Amygdala (tissue), 56 donors: ENCODE measurements at places on chromosomes 16 and 17.

- peak; percentile 53 for DNase-seq
Measured at GRCh38 chr17:7437950-7438614, 1.2 kb upstream of the FGF11 start.

DNA sequence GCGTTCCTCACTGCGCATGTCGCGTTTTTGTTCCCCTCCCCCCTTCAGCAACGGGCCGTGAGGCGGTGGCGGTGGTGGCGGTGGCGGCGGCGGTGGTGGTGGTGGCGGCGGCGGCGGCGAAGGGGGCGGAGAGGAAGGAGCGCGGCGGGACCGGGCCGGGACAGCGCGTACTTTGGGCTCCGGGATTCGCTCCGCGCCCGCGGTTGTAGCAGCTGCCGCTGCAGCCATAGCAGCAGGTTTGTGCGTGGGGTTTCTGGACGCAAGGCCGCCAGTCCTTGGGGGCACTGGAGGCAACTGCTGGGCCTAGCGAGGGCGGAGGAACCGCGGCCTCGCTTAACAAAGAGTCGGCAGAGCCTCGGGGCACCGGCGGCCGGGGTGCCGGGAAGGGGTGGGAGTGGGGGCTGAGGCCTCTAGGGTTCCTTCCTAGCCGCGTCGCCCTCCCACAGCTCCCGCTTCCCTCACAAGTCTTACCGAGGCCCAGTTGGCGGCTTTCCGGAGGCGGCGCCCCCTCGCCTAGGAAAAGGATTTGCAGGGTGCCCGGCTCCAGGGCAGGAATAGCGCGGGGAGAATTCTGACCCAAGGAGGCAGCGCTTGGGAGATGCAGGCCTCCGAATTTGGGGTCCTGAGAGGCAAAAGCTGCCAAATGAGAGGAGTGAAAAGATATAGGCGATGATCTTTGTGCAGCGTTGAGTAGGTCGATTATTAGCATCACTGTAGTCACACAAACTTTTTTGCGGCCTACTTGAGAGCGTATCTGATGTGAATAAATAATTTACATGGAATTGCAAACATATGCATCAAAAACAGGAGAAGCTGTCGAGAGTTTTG lies at the start of gene DDX42:
Gene DDX42, plus strand, starts transcription at position 30 of the 828 bp plus-strand sequence. CDS start 12,880 bp downstream, outside the sequence.
- peak; percentile 30 for DNase-seq

DNA sequence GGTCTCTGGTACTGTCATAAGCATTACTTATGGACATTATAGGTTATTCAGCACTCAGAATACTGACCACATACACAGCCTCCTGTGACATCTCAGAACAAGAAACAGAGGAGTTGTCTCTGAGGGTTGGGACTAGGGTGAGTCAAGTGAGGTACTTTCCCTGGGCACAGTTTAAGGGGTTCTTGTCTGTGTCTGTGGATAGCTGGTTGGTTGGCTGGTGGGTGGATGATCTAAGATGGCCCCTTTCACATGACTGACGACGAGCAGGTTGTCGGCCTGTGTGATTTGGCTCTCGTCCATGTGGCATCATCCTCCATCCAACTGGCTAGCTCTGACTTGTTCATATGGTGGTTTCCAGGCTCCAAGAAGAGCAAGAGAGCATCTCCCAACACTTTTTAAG lies 163.9 kb downstream of the PRKCB start:
- no peak for DNase-seq

- DNase-seq = no peak
Measured at GRCh38 chr17:63555500-63556156, 5.4 kb downstream of the DCAF7 start.

GRCh38 chr17:41939693-41940090 lies 9.3 kb downstream of the ODAD4 start:
- DNase-seq = no peak

GRCh38 chr16:84416407-84417321 lies 48.3 kb downstream of the ATP2C2 start:
- DNase-seq = no peak

DNA sequence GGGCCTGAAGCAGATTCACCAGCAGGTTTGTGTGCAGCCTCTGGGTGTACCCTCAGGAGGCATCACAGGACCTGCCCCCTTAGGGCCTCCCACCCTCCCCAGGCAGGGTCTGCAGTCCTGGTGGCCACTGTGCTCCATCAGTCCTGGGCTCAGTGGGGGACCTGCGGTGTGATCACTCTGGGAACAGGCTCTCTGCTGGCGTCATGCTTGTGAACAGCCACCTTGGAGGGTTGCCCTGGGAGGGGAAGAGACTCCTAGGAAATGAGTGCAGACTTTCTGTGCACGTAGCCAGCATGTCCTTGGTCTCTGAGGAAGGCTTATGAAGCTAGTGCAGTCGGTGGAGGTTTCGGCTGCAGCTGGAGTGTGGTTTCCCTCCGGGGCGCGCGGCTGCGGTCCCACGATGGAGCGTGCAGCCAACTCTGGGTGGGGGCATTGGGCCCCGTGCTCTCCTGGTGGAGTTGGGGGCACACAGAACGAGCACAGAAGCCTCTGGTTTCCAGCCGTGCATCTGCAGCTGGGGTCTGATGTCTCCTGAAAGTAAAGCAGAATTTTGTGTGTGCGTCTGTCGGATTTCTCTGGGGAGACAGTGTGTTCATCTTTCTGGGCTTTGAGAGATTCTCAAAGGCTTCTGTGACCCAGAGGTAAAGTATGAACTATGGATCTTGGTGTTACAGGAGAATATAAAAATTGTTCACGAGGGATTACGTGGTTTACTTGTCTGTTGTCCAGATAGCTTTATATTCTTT lies 68.1 kb upstream of the ZNF750 start:
- no peak for DNase-seq

DNA sequence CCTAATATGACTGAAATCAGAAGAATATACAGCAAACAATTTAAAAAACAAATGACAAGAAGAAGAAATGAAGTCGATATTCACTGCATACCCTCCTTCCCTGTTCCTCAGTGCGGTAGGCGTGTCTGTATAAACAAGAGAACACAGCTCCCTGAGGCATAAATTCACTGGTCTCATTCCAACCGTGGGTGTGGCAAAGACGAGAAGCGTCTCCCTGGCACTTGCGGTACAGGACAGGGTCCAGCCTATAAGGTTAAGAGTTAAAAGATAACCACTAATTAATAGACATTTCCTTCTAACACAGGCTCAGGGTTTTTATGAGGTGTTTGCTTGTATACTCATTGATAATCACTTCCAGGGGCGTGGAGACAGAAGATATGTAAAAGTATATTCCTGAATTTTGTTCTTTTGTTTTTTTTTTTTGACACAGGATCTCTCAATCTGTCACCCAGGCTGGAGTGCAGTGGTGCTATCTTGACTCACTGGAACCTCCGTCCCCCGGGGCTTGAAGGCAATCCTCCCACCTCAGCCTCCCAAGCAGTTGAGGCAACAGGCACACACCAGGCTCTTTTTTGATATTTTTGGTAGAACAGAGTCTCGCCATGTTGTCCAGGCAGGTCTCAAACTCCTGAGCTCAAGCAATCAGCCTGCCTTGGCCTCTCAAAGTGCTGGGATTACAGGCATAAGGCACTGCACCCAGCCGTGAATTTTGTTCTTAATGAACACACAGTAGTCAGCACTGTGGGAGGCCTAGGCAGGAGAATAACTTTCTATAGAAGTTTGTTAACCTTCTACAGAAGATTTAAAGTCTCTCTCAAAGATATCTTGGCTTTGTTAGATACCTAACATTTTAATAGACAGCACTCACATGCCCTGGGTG lies 59.1 kb upstream of the CLEC18B start:
- DNase-seq = no peak

DNA sequence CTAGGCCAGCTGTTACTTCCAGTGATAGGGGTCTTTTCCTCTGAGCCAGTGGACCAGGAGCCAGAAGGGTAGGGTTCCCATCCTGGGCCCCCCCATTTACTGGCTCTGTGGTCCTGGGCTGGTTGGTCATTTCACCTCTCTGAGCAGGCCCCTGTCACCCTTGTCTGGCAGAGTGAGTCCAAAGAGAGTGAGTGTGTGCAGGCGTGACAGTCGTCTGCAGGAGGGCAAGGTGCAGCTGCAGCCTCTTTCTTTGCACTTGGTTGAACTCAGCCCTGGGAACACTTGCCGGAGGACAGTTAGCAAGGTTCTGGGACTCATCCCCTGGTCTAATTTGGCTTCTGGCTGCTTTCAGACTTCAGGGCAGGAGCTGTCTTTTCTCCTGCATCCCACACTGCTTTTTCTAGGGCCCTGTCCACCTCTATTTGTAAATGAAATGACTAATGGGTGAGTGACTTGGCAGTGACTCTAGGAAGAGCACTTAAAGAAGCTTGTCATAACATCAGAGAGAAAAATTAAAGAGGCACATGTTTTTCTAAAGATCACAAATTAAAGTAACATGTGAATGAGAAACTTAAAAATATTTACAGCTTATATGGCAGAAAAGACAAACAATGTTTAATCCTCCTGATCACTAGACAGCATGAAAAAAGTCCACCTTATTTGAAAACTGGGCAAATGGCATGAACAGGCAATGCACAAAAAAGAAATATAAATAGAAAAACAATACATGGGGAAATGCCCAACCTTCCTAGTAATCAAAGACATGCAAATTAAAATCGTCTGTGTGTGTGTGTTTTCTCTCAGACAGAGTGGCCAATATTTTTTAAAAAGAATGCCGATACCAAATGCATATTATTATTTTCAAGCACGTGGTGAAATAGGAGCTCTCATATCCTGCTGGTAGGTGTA lies 137.5 kb downstream of the NTN1 start:
- DNase-seq = no peak

GRCh38 chr16:11539641-11540050 lies 47.1 kb downstream of the LITAF start:
- no peak for DNase-seq

DNA sequence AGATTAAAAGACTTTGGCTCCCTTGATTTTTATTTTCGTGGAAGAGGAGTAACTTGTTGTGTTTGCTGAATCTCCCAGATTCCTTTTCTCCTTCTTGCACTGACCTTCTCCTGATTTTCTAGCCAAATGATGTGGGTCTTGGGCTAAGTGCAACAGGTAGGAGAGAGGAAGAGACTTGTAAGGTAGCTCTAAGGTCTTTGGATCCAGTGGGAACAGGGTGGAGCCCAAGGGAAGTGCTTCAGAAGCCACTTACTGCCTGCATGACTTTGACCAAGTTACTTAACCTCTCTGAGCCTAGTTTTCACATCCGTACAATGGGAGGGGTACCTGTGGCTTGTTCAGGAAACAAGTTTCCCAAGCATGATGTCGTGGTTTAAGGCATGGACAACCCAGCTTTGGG lies 111.3 kb upstream of the IRX3 start:
- no peak for DNase-seq

DNA sequence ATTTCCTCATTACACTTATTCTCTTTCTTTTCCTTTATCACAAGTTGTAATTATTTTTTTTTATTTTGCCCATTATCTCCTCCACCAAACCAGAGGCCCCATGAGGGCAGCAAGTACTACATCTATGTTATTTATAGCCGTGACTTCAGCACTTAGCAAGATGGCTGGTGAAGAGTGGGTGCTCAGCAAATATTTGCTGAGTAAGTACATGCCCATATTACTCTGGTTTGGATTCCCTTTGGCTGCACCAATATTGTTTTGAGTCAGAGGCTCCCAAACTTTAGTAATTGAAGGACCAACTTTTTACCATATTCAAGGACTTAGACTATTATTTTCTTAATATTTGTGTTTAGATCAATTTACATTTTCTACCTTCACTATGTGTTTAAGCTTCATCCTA lies 83.2 kb downstream of the HS3ST2 start:
- DNase-seq = no peak

DNA sequence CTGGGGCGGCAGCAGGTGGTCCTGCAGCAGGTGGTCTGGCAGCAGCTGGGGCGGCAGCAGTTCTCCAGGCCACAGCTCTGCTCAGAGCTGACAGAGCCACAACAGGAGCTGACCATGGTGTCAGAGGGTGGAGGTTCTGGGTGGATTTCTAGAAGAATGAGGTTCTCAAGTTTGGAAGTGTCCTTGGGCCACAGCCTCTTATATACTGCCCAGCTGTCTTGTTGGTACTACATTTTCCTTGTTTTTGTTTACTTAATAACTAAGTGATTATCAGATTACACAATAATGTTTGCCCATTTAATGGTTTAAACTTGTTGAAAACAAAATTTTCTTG lies at the start of gene KRTAP4-5:
Gene KRTAP4-5, minus strand, starts transcription at position 174 of the 334 bp plus-strand sequence. Its CDS starts 58 bp downstream, at position 116.
- no peak for DNase-seq

GRCh38 chr16:73669535-73670274 lies 621.8 kb upstream of the ZFHX3 start:
- no peak for DNase-seq

DNA sequence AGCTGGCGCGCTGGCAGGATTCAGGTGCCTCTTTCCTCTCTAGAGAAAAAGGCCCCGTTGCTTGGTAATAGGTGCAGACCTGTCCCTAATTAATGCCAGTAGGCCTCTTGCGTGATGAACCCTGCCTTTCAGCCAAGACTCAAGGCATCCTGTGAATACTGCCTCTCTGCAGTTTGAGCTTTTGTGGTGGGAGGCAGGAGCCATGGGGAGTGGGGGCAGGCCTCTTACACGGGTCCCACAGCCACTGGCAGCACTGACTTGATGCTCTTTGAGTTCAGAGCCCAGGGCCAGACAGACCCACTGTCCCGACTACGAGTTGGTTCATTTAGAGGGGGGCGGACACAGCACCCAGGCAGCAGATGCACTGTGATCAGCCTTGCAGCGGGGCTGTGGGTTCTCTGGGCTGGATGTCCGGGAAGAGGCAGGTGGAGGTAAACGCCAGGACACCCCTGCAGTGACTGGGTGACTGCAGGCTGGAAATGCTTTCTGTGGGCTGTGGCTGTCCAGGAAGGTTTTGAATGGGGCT lies 237.0 kb downstream of the SEC14L1 start:
- DNase-seq = no peak

DNA sequence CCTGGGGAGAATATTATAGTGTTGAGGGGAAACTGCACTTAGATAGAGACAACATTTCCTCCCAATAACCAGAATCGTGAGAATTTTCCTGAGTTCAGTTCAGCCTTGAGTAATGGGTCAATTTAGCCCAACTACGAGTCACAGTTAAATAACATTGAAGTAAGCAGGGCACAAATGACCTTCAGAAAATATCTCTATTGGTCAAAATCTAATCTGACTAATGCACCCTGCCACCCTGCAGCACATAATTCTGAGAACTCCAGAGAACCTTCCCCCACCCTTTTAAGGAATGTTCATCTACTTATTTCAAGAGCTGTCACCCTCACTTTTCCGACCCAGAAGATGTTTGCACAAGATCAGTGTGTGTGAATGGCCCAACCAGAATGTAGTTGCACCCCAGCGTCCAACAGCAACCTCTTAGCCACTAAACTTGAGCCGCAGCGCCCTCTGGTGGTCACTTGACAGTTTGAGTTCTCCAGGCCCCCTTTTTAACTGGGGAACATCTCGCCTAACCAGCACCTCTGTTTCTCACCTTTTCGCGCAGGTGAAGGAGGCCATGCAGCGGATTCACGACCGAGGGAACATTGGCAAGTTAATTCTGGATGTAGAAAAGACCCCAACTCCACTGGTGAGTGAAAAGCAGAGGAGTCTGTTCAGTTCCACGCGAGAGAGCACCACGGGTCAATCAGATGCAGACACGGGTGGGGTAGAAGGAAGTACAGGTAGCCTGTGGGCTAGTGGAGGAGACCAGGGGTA lies 50.9 kb upstream of the CLEC3A start:
- DNase-seq = no peak

DNA sequence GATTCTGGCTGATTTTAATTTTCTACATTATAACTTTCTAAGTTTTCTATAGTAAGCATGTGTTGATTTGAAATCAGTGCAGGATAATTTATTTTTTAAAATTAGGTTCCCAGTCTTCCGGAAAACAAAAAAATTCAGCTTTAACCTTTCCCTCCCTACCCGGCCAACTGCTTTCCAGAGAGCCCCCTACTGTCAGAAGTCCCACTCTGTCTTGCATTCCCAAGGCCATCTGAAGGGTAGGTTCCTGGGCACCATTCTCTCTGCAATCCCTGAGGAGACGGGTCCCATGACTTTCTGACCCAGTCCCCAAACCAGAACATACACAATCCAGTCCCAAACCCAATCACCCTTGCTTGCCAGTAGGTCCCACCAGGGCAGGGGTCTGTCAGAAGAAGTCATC lies 200.3 kb downstream of the CYLD start:
- DNase-seq = no peak
